Activated CD4-positive, alpha-beta memory T cell treated with anti-CD3 and anti-CD28 coated beads for 36 hours (primary cell): ENCODE measurements at places on chromosomes 3 and 15. TPM values are rescaled to one million over a fixed set of nuclear protein-coding genes. Genes with fewer than 3 reads are reported as not detected.

The ITIH4 gene
- 6.3 TPM for total RNA-seq

The GP9 gene
- total RNA-seq, result not detected

DNA sequence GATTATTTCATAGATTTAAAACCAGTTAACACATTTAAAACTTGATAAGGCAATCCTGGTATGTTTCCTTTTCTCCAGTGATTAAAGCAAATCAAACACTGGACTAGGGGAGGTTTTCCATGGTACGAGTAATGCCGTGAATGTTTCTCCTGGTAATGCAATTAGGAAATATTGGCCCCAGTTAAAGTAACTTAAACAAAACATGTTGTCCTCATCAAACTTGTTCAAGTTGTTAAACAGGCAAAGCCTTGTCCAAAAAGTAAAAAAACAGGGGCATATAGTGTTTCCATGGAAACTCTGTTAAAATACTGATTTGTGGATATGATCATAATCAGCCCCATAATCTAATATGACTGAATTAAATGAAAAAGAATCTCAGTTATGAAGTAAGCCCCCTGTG lies 13.1 kb upstream of the LRTM1 start:
- H3K36me3 ChIP-seq, result no peaks in the 10 kb centered on the region
- no peak for DNase-seq
- no peaks in the 10 kb centered on the region for H3K4me1 ChIP-seq
- H3K4me3 ChIP-seq, result no peak overlapping the region
- no peaks in the 10 kb centered on the region for H3K27me3 ChIP-seq
- H3K27ac ChIP-seq, result no peak overlapping the region

DNA sequence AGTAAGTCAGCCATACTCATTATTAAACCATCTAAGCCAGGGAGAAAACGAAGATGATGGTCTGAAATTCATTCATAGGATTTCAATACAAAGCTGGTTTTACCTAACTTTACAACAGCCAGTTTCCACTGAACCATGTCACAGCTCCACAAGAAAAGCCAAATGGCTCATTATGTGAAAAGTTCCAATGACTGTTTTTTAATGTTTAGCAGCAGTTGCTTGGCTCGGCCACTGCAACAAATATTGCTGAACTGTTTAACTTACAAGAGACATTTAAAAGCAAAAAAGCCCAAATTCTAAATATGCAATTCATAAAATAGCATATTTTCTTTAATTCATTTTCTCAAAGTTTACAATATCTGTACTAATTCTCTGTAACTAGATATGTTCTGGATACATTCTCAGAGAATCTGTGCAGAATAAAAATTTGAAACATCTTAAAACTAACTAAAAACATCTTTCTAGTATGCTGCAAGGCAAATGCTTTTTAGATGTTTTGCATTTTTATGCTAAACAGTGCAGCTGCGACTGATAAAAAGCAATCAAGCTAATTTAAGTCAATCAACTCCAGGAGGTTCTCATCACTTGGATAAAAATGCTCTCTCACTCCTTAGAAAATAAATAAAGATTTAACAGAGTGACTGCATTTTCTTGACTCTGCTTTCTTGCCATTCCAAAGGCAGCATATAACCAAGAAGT lies 356.5 kb downstream of the ERC2 start:
- no peaks in the 10 kb centered on the region for H3K27me3 ChIP-seq
- DNase-seq, result no peak
- no peaks in the 10 kb centered on the region for H3K36me3 ChIP-seq
- H3K4me3 ChIP-seq, result no peak overlapping the region

GRCh38 chr3:168459226-168459784 lies 363.6 kb upstream of the GOLIM4 start:
- H3K4me1 ChIP-seq, result no peaks in the 10 kb centered on the region
- H3K27me3 ChIP-seq, result no peaks in the 10 kb centered on the region
- no peak for DNase-seq
- no peak overlapping the region for H3K4me3 ChIP-seq

DNA sequence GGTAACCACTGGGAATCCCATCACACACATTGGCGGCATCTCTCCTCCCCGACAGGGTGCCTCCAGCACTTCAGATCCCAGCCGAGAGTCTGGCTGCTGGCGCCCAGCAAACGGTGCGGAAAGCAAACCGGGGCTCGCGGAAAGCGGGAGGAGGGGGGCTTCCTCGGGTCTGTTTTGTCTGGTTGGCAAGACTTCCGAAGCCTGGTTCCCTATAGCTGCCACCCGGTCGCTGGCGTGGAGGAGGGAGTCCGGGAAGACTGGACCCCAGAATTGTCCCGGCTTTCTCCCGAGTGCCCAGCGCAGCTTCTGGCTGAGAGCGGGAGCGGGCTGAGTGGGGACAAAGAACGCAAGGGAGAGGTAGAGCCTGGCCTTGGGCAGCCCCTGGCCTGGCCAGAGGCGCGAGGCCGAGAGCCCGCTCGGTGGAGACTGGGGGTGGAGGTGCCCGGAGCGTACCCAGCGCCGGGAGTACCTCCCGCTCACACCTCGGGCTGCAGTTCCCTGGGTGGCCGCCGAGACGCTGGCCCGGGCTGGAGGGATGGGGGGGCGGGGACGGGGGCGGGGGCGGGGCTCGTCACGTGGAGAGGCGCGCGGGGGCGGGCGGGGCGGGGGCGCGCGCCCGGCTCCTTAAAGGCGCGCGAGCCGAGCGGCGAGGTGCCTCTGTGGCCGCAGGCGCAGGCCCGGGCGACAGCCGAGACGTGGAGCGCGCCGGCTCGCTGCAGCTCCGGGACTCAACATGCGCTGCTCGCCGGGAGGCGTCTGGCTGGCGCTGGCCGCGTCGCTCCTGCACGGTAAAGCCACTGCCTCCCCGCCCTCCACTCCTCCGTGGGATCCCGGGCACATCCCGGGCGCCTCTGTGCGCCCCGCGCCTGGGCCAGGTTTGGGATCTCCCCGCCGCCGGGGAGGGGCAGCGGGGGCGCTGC lies at the start of gene CHRNA7:
Gene CHRNA7, plus strand, starts transcription at position 654 of the 920 bp plus-strand sequence. Its CDS starts 80 bp downstream, at position 734.
- H3K27ac ChIP-seq, result no peak within 1 kb of the TSS
- H3K27me3 ChIP-seq, result peaks cover 40% of the 10 kb centered on the region
- peaks cover 7% of the 10 kb centered on the region for H3K4me1 ChIP-seq
- H3K36me3 ChIP-seq, result no peaks in the 10 kb centered on the region
- H3K4me3 ChIP-seq, result peak within 1 kb of the TSS; percentile 4

The GP5 gene
- total RNA-seq, result 0.24 TPM
